ENCODE measurements at places on chromosomes 2 and 18.

DNA sequence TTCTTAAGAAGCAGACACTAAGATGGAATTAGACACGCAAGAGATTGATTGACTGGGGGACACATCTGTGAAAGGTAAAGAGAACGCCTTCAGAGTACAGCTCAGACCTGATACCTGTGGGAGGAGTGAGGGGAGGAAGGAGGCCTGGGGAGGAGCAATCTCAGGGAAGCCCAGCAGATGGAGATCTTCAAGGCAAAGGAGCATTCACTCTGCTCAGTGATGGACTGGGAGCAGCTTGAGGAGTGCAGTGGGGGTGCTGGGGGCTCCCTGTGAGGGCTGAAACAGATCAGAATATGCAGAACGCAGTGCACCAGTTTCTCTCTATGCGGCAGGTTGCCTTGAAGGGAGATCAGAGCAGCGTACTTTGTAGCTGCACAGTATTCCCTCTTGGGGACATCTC, 103.7 kb upstream of the ATP8B1 start:
- DNase-seq, result no peak

GRCh38 chr2:20153131-20153851, 71.6 kb downstream of the SDC1 start:
- DNase-seq, result no peak

- no peak for DNase-seq
Measured at GRCh38 chr2:10054976-10055375, 11.6 kb downstream of the KLF11 start.

GRCh38 chr2:10877651-10878111, 34.1 kb upstream of the KCNF1 start:
- no peak for DNase-seq

DNA sequence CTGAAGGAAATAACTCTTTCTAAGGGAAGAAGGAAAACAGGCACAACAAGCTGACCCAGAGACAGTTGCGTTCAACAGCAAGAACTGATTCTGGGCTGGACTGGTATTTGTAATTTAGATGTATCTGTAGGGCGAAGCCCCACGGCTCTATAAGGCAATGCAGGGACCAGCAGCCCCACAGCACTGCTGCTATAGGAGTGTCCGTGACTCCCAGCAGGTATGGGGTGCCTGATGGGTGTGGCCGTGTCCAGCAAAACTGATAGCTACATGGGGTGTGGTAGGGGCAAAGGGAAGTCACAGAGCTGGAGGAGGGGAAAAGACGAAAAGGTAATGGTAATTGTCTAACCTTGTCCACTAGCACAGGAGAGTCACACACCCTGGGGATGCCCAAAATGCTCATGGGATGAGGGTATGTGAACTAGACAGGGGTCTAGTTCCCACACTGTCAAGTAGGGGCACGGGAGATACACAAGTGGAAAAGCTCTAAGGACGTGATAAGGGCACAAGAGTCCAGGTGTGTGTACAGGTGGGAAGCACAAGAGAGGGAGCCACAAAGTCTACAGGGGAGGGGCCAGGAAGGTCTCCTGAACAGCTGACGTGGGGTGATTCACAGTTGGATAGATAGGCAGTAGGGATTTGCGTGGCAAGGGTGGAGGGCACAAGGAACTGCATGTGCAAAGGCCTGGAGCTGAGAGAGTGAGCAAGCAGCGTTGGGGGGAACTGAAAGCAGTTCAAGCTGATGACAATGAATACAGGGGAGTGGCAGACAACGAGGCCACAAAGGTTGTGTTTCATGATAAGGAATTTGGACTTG, 48.5 kb upstream of the ASPRV1 start:
- DNase-seq, result no peak

- DNase-seq, result no peak
Measured at GRCh38 chr2:164766216-164766953, 75.2 kb downstream of the COBLL1 start.

DNA sequence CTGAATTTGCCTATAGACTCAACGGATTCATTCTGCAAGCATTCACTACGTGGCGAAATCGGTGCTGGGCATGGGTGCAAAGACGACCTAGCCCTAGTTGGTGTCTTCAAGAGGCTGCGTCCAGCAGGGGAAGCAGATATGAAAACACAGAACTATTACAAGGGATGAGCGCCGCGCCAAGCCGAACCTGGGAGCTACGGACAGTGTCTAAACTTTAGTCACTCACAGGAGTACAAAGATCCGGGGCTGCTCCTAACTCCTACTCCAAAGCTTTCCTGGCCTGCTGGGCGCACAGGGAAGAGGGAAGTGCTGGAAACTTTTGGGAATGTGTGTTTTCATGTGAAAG, 732 bp upstream of the ANXA4 start:
- DNase-seq, result no peak

GRCh38 chr2:8636041-8636491, 45.8 kb upstream of the ID2 start:
- no peak for DNase-seq

DNA sequence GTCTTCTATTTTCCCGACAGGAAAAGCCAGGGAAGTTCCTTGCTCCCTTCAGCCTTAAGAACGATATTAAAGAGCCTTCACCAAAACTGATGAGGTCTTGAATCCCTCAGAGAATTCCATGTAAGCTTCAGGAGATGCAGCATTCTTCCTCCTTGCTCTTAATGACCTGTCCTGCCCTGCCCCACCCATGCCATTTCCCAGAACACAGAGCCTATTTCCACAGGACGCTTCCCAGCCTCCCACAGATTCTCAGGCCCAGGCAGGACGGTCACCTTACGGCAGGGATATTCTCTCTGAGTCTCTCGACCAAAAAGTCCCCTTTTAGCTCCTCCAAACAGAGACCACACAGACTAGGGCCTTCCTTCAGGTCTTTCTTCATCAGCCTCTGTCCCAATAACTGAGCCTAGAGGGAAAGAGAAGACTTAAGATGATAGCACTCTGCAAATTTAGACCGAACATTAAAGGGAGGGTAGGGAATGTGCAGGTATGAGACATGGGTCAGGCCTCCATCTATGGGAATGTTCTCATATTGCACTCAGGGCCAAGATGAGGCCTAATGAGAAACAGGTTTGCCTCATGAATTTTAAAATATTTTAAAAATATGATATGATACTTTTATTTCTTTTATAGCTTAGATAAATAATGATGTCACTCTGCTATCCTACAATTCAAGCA, 62.1 kb downstream of the COBLL1 start:
- no peak for DNase-seq

GRCh38 chr2:16626497-16626896, 39.1 kb downstream of the CYRIA start:
- no peak for DNase-seq

- no peak for DNase-seq
Measured at GRCh38 chr2:168156661-168157060, 90.7 kb downstream of the STK39 start.

DNA sequence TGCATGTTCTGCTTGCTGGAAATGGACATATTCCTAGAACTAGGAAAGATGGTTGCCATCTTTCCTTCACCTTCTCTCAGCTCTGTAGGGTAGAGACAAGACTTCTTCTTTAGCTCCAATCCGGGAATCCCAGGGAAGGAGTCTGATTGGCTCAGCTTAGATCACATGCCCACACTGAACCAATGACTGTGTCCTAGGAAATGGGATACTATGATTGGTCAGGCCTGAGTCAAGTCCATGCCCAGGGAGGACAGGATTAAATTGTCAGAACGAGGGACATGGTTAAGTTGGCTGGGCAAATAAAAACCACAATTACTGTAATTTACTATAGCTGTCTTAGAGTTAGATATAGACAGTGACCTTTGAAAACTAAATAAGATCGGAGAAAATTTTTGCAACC, 31.4 kb downstream of the SEMA4F start:
- DNase-seq, result no peak

- DNase-seq, result no peak
Measured at GRCh38 chr18:58671632-58672564, 633 bp downstream of the MALT1 start.

DNA sequence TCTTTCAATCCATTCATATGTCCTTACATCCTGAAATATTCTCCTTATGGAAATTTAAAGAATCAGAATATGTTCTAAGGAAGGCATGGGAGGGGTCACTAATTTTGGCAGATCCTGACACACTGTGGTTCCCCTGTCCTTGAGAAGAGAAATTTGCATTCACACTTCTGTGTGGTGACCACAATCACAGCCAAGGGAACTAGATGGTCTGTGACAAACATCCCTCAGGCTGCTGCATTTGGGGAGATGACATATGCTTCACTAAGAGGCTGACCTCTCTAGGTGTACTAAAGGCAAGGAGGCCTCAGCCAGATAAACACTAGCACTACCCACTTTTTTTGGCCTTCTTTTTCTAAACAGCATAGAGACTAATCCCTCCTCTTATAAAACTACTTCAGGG, 129.6 kb downstream of the MREG start:
- DNase-seq, result no peak

All from NCI-H1694 treated with DMSO at 0.1 percent for 48 hours (cell line).